ENCODE measurements at places on chromosomes 1 and 21. TPM values are rescaled to one million over a fixed set of nuclear protein-coding genes. Genes with fewer than 3 reads are reported as not detected.

FCN3 gene
- not detected for total RNA-seq

FCRL2 gene
- total RNA-seq: not detected

SWT1 gene
- 2.3 TPM for total RNA-seq

MROH7 gene
- total RNA-seq: not detected

HPCAL4 gene
- not detected for total RNA-seq

HSD3B1 gene
- total RNA-seq: not detected
